ENCODE measurements at places on chromosomes 3 and 15. TPM values are rescaled to one million over a fixed set of nuclear protein-coding genes. Genes with fewer than 3 reads are reported as not detected.

DNA sequence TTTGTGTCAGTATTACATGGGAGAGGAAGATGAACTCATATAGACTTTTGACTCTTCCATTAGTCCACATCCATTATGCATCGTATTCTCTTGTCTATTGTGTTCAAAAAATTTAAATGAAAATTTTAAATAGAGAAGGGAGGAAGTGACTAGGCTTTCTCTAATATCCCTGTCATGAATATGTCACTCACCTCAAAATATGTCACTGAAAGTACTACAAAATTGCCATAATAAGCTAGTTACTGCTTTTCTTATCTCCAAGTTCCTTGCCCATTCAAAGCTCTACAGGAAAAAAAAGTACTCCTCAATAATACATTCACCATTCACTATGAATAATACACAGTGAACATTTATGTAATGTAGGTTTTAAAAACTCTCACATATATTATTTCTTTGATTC lies 22.3 kb upstream of the GHSR start:
- no peak for DNase-seq

- DNase-seq: no peak
Observed at GRCh38 chr3:81033684-81034083, 727.8 kb downstream of the GBE1 start.

- no peak for DNase-seq
Observed at GRCh38 chr3:99559196-99559595, 79.2 kb upstream of the COL8A1 start.

GRCh38 chr15:90033448-90033847 lies 32.3 kb downstream of the ZNF710 start:
- DNase-seq: no peak

DNA sequence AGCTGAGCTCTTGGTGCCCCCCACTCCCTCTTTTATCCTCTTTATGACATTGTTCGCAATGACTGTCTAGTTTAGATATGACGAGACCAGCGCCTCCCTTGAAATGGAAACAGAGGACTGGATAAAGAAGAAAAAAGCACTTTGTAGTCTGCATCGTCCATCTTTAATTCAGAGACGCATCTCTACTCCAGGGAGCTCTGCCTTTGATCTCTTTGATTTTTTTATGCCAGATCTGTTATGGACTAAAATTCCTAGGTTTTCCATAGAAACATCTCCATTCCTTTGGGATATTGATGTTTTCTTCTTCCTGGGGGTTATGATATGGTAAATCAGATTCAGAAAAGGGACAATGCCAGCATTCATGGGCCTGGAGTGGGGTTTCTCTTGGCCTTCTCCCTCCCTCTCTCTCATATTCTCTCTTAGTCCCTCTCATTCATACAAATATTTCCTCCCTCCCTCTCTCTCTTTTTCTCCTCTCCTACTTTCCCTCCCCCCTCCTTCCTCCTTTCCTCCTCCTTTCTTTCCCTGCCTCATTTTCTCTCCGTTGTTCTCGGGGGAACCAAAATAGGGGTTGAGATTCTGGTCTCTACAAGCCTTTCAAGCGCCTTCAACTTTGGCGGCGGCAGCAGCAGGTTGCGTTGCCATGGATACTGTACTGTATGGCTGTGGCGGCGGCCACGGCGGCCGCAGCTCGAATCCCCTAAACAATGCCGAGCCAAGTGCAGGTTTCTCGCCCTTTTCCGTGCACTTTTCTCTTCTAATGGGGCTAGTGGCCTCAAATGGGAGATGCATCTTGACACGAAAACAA lies 45.5 kb downstream of the ZIC4 start:
- no peak for DNase-seq

DNA sequence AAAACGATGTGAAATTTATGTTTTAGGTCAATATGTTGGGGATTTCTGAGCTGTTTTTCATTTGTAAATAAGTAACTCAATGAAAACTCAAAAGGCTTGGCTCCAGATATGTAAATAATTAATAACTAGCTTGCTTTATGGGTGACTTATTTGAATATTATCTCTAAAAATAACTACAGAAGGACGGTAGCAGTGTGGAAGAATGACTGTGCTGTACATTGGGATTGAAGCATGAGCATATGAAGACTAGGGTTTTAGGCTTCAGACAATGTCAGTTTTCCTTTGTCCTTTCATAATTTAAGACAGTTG lies 343.9 kb downstream of the GRM7 start:
- no peak for DNase-seq

GRCh38 chr3:81910244-81910852 lies 148.9 kb upstream of the GBE1 start:
- no peak for DNase-seq

GRCh38 chr15:70197945-70198361 lies 100.2 kb upstream of the TLE3 start:
- no peak for DNase-seq

- DNase-seq: no peak
Observed at GRCh38 chr3:193262707-193263106, 21.7 kb downstream of the PLAAT1 start.

DNA sequence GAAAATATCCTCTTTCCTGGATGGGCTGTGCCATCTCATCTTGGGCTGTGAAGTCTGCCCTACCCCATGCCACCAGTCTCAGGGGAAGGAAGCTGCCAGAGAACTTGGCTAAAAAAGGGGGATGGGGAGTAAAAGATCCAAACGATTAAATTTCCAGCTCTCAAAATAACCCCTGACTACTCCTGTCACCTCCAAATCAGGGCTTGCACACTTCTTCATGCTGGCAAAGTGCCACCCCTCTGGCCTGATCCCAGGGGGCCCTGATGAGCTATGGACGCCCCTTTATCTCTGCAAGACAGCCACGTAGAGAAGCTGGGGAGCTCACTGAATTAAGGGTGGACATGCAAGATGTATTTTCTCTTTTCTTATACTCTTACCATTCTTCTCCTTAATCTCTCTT lies 1.2 kb upstream of the MLF1 start:
- DNase-seq: peak; percentile 15

DNA sequence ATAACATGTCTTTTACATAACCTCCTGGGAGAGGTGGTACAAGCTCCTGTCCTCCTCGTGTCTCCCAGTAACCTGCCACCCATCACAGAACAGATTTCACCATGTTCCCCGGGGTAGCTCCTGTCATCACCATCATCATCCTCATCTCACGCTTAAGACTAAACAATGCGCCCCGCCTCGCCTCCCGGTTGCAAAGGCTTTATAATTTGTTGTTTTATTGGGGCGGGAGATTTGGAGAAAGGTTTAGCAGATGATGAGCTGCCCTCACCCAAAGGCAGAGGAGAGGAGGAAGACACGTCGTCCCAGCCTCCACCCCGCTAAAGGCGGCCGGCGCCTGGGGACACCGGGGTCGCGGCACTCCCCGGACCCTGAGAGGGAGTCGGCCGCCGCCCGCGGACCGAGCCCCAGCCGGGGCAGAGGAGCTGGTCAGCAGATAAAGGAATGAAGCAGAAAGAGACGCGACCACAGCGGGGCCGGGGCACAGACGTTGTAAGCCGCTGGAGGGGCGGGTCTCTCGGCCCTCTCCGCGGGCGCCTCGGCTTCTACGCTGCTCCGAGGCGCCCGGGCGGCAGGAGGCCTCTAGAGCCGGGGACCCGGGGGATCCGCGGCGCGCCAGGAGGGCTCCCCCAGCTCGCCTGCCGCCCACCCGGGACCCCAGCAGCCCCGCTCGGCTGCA lies 589 bp downstream of the HERC1 start:
- peak; percentile 89 for DNase-seq

DNA sequence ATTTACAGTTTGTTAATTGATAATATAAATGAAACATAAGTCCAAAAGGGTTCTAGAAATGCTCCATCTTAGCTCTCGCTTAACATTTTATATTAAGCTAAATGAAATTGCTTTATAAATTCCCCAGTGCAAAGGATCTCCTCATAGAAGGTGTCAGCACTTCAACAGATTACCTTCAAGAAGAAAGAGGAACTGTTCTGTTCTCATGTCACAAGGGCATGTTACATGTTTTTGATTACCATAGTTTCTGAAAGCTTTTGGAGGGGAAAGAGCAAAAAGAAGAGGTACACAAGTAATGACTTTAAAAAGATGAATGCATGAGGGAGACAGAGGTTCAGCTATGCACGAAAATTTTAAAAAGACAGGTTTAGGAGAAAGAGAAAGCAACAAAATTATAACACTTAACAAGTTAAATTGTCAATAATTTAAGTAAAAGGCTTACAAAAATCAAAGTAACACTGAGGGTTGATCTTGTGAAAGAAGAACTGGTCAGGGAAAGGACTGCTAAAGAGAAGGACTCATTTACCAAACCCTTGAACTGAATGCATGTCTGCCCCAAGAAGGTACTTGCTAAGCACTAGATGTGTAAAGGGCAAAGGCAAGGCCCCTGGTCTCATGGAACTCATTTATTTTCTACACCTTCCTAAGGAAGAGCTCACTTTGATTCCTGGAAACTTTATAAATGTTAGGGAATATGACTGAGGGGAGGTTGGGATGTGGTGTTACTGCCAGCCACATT lies 45.1 kb downstream of the CCDC191 start:
- no peak for DNase-seq

- DNase-seq: no peak
Observed at GRCh38 chr3:152556731-152557254, 278.1 kb upstream of the P2RY1 start.

- no peak for DNase-seq
Observed at GRCh38 chr3:69409831-69410230, 23.9 kb upstream of the FRMD4B start.

- no peak for DNase-seq
Observed at GRCh38 chr15:72353266-72353665, 22.5 kb downstream of the HEXA start.

GRCh38 chr3:46864061-46864881 lies 1.0 kb upstream of the MYL3 start:
- peak; percentile 85 for DNase-seq

Gene ATP10A
- 3.9 TPM for total RNA-seq

Gene FBN1
- total RNA-seq: 15.0 TPM

Gene ARL13B
- total RNA-seq: 8.5 TPM

Gene HPS3
- 11.3 TPM for total RNA-seq

Gene HHLA2
- not detected for total RNA-seq

Gene LRRC3B
- total RNA-seq: not detected

Gene GNL3
- 87.3 TPM for total RNA-seq

Gene ZNF717
- 9.7 TPM for total RNA-seq
